Activated T-helper 9 cell treated with anti-CD3 and anti-CD28 coated beads, Interleukin-2, amount 50 U/mL, for 16 hours (primary cell): ENCODE measurements at places on chromosomes 12 and 14.

- no peak for DNase-seq
Observed at GRCh38 chr12:113201187-113202177, 16.0 kb downstream of the RITA1 start.

DNA sequence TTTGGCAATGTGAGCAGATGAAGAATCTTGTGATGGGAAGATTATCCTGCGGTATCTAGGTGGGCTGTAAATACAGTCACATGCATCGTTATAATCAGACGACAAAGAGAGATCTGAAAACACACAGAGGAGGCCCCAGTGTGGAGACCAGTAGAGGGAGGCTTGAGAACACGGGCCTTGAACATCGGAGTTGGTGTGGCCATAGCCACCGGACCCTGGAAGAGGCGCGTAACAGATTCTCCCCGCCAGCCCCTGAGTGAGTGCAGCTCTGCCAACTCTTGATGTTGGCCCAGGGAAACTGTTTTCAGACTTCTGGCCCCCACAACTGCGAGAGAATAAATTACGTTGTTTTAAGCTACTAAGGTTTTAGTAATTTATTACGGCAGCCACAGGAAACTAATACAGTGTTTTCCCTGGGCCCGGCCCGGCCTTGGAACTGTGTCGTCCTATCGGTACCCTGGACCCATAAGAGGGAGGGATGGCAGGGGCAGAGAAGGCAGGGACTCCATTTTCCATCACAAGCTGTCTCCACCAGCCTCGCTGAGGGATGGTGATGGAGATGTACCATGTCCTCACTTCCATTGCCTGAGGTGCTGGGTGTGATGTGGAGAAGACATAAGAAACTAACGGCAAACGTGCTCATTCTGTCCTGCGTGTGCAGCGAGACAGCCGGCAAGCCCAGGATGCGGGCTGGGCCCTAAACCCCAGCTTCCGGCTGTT lies 91.6 kb downstream of the NTF3 start:
- no peak for DNase-seq

DNA sequence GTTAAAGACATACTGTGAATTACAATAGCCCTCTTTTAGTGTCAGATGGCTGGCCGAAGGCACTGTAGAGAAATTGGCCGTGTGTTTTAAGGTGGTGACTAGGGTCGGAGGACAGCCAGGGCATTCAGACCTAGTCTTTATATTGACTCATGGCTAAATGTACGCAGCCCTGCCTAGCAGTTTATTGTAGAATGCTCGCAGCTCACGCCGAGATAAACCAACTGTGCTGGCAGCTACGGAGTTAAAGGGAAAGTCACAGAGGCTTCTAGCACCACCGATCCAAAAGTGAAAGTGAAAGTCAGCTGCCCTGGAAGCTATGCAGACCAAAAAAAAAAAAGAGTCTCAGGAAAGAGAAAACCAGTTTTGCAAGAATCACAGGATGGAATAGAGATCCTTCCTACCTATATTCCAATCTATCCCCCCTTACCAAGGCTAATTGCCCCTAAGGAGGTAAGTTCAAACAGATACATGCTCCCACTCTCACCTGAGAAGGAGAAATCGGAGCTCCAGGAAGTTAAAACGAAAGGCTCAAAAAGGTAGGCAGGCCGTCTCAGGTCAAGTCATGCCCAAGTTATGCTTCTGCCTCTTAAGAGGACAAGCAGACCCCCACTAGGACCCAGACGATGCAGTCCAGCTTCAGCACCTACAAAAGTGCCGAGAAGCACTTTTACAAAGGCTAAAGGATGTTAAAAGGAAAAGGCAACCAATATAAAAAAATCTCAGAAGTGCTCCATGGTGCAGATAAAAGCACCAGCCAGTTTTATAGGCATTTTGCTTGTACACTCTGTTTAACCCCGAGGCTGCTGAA lies 24.8 kb downstream of the KLRK1 start:
- no peak for DNase-seq

DNA sequence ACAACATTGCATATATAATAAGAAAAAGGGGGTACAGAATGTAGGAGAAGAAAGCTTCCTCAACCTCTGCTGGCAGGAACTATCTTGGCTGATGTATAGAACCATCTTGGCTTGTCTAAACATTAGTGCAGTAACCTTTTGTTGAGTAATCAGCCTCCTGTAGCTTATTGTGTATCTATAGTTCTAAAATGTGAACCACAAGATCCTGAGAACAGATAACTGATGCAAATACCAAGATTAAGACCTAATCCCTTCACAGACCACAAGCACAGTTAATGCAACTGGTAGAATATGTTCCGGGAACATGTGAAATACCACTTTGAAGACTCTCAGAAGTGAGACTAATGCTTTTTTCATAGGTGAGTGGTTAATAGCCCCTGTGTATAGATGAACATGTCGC lies 50.7 kb upstream of the KCNC2 start:
- DNase-seq = no peak

DNA sequence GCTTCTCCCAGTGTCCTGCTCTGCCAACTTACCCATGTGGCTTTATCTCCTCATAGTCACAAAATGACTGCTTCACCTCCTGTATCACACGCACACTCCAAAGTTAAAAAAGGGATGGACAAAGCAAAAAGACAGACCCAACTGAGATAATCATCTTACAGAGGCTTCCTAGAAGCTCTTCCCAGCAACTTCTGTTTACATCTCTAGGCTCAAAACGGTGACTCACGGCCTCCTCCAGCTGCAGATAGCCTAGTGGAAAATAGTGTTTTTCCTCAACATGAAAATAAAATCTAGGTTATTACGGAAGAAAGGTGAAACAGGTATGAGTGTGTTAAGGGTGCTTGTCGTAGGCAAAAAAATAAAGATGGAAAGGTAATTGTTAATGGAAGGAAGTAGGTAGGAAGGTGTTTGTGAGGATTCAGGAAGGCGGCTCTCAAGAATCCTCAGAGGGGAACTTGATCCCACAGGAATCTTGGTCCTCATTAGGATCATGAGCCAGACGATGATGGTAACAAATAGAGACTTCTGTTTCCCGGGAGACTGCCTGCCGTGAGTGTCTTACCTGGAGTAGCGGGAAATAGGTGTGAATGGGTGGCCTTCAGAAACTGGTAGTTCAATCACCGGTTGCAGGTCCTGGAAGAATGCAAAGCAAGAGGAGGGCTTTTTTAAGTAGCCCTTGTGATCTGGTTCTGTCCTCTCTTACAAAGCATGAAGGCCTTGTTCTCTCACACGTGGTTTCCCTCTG lies 487.5 kb upstream of the TMEM132C start:
- DNase-seq = no peak
